ENCODE measurements at places on chromosomes 2 and 18. TPM values are rescaled to one million over a fixed set of nuclear protein-coding genes. Genes with fewer than 3 reads are reported as not detected.

SDC1 gene
- total RNA-seq, result 167 TPM

NOTO gene
- 0.03 TPM for total RNA-seq

POTEC gene
- not detected for total RNA-seq

CRYGD gene
- total RNA-seq, result not detected

FANCL gene
- 23.8 TPM for total RNA-seq

SPAG16 gene
- 11.8 TPM for total RNA-seq

WDR75 gene
- 30.8 TPM for total RNA-seq

CPLX4 gene
- total RNA-seq, result not detected

FBXO48 gene
- 0.56 TPM for total RNA-seq

DES gene
- total RNA-seq, result 0.27 TPM

SH3YL1 gene
- total RNA-seq, result 8.9 TPM

ANXA4 gene
- 400 TPM for total RNA-seq

EEF1B2 gene
- total RNA-seq, result 1,254 TPM

IL36A gene
- not detected for total RNA-seq

LCLAT1 gene
- total RNA-seq, result 12.6 TPM

PAPOLG gene
- total RNA-seq, result 10.6 TPM

GULP1 gene
- total RNA-seq, result 26.7 TPM

LIMS3 gene
- total RNA-seq, result not detected

DPY30 gene
- total RNA-seq, result 108 TPM

PRSS56 gene
- 0.10 TPM for total RNA-seq

CRYGC gene
- total RNA-seq, result not detected

MC2R gene
- total RNA-seq, result not detected

EIPR1 gene
- total RNA-seq, result 40.9 TPM

EFEMP1 gene
- total RNA-seq, result 39.6 TPM

SIX3 gene
- total RNA-seq, result 4.1 TPM

MC5R gene
- 0.06 TPM for total RNA-seq

ACVR2A gene
- total RNA-seq, result 4.2 TPM

CCDC141 gene
- not detected for total RNA-seq

MRPS9 gene
- 28.2 TPM for total RNA-seq

SH3BP4 gene
- total RNA-seq, result 38.9 TPM

GBX2 gene
- total RNA-seq, result 2.3 TPM

ERLEC1 gene
- total RNA-seq, result 52.5 TPM

FBXO41 gene
- total RNA-seq, result 4.7 TPM

KCNJ3 gene
- not detected for total RNA-seq

SCN9A gene
- 3.7 TPM for total RNA-seq

MEIS1 gene
- total RNA-seq, result 1.6 TPM

LOXHD1 gene
- not detected for total RNA-seq

C2orf76 gene
- 10.6 TPM for total RNA-seq

AMER3 gene
- not detected for total RNA-seq

SULT1C4 gene
- not detected for total RNA-seq

SLC9A4 gene
- total RNA-seq, result not detected

TFCP2L1 gene
- 29.7 TPM for total RNA-seq

ANKRD62 gene
- total RNA-seq, result not detected

TMEM178A gene
- total RNA-seq, result 0.10 TPM

CARF gene
- total RNA-seq, result 0.72 TPM

Data from A549 treated with AZD2906 at 1 μM for 4 hours (cell line).